ENCODE measurements at places on chromosomes 4 and X. TPM values are rescaled to one million over a fixed set of nuclear protein-coding genes. Genes with fewer than 3 reads are reported as not detected.

Gene PDCL2
- total RNA-seq: not detected

Gene AMOT
- total RNA-seq: 16.1 TPM

Gene KLB
- 0.64 TPM for total RNA-seq

Gene MAGEA12
- total RNA-seq: not detected

Gene GYPE
- total RNA-seq: 0.18 TPM

Gene GCNA
- total RNA-seq: 1.2 TPM

Gene TLR3
- 29.0 TPM for total RNA-seq

Gene SLC16A2
- 0.70 TPM for total RNA-seq

Gene GAB3
- 1.2 TPM for total RNA-seq

Gene SYTL4
- total RNA-seq: 52.5 TPM

- DNase-seq: no peak
Observed at GRCh38 chr4:100721490-100721889, 203.7 kb upstream of the EMCN start.

GRCh38 chr4:105135785-105136184 lies 10.9 kb upstream of the TET2 start:
- DNase-seq: no peak

GRCh38 chr4:92235731-92236130 lies 68.0 kb upstream of the GRID2 start:
- no peak for DNase-seq

DNA sequence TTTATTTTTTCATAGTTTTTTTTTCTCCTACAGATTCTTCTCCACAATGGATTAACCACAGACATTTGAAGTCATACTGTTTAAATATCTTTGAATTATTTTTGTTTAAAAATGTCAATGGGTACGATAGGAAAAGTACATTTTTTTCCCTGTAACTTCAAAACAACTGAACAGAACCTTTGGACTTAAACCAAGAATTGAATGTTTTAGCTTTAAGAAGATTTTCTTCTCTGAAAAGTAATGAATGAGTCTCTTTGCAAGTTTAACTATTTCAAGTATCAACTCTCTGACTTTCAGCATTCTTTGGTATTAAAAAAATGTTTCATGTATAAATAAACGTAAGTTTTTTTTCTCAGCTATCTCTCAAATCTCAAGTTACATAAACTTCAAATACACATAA lies 364.3 kb downstream of the FBXO8 start:
- no peak for DNase-seq

DNA sequence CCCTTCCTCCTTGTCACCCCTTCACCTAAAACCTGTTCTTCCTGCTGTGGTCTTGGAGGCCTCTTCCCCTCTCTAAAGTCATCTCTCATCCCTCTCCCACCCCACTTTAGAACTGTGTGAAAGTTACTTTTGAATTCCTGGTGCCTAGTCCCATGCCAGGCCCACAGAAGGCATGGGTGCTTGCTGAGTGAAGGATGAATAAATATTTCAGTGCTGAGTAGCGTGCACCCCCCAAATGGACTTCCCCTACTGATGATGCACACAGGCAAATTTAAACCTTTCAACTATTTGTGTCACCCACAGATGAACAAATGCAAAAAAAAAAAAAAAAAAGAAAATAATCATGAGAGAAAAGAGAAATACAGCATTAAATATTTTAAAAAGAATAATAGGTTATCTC lies 19.8 kb downstream of the PSMD10 start:
- DNase-seq: no peak

DNA sequence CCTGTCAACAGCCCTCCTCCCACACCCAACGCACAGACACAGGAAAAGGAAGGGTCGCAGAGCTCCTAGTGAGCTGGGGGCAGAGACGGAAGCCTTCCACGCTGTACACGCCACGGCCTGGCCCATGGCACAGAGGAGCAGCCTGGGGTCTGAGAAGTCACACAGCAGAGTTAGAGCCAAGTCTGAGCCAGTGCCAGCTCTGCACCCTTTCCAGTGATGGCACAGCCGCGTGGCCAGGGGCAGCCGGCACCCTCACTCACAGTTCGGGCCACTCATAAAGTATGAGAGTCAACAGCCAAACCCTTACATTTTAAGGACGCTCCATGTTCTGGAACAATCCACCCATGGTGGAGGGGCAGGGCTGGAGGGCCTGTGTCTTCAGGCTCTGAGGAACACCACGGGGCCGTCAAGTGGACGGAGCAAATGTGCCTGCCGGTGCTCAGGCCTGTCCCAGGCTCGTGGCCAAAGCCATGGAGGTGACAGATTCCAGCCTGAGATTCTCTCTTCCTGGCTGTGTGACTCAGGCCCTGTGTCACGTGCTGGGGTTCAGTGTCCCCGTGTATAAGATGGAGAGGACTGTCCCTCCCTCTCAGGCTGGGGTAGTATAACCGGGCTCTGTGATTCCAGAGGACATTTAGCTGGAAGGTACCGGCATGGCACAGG lies 91.2 kb downstream of the ABLIM2 start:
- DNase-seq: no peak

GRCh38 chr4:82866706-82867385 lies 24.1 kb downstream of the SEC31A start:
- DNase-seq: no peak

DNA sequence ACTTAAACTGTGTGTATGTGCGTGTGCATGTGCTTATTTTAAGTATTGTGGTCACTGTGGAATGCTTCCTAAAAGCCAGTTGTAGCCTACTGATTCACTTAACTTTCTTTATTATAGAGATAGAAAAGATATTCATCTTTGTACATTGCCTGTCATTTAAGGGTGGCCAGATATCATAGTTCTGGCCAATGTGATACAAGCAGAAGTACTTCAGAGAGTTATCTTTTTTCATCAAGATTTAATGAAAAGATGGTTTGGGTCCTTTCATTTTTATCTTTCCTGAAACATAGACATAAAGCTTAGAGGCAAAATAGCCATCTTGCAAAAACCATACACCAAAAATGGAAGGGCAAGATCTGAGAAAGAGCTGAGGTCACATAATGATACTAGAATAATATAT lies 744.7 kb upstream of the ADGRL3 start:
- no peak for DNase-seq

DNA sequence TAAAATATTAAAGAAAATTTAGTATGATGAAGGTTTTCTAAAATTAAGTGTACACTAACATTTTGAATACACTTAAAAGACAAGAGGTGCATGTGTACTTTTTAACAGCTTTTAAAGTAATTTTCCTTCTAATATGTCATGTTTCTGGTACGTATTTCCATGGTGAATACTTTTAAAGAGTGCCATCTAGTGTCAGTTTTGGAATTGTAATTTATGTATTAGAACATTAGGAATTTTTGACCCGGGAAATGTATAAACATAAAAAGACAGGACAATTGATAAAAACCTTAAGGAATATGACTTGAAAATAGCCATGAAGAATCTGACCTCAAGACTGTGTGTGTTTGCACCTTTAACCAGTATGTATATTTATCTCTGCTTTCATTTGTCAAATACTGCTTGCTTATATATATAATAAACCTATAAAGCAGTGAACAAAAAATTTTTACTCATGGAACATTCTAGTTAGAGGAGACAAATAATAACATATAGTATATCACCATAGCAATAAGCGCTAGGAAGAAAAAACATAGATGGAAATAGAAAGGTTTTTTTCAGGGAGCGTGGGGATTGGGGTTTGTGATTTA lies 7.2 kb downstream of the GSTCD start:
- DNase-seq: no peak

DNA sequence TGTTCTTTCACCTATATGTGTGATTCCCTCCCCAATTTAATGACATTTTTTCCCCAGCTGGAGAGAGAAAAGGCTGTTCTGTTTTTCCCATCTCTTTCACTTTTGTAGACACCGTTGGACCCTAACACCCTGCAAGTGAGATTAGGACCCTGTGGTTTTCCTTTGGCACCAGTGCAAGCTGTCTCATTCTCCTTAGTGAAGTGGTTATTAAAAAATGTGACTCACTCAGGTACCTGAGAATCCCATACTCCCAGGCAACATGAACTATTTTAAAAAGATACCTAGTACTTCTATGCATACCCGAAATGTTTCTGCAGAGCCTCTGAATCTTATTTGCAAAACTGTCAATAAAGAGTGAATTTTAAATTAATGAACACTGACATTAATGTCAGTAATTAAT lies 175.7 kb upstream of the TBC1D9 start:
- DNase-seq: no peak

DNA sequence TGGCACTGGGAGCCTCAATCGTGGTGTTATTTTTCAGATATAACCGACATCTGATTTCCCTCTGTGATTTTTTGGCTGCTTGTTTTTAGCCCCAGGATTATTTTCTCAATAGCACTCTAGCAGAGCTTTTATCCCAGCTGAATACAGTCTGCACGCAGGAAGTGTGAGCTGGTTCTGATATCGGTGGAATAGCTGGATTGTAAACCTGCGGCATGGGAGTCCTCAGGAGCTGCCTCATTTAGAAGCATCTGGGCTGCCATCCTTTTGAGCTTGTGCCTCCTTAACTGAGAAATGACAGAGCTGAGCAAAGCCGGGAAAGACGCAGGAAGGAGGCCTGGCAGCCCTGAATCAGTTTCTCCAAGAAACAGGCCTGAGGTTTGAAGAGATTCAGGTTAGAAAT lies 28.4 kb upstream of the GRPEL1 start:
- no peak for DNase-seq

DNA sequence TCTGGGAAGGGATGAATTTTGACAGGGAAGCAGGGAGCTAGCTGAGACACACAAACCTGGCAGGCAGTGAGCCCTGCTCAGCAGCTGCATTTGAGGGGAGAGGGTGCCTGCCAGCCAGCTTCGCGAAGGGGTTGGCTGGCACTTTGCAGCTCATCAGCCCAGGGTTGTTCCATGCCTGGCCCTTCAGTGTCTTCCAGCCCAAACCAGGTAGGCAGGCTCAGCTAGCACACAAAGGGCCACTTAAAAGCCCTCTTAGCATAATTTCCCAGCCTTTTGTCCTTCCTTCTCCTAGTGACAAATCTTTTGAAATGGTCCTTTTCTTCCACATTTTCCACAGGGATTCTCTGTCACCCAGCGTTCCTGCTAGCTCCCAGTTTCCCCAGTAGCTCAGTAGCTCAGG lies 4.3 kb upstream of the FRMPD3 start:
- DNase-seq: no peak

GRCh38 chr4:31557437-31557836 lies 837.3 kb downstream of the PCDH7 start:
- no peak for DNase-seq

GRCh38 chrX:20974326-20974725 lies 399.9 kb upstream of the CNKSR2 start:
- no peak for DNase-seq

DNA sequence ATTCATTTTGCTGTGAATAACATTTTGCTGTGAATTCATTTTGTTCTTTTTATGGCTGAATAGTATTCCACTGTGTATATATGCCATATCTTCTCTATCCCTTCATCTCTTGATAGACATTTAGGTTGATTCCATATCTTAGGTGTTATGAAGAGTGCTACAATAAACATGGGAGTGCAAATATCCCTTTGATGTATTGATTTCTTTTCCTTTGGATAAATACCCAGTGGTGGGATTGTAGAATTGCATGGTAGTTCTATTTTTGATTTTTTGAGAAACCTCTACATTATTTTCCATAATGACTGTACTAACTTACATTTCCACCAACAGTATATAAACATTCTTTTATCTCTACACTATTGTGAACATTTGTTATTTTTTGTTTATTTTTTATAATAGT lies 555.9 kb downstream of the PDHA2 start:
- DNase-seq: no peak

DNA sequence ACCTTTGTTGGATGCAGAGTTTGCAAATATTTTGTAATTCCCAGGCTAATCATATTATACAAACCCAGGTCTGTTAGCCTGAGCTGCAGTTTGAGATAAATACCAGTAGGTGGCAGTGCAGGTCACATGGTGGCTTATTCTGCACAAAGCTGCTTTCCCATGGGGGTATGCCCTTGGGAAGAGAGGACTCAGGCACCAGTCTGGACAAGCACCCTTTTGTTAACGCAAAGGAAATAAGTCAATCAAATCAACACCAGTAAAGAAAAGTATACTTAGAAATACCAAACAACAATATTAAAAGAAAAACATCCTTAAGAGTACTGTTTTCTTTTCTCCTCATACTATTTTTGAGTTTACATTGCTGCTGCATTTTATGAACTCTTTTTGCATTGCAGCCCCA lies 389.0 kb upstream of the ZFP42 start:
- no peak for DNase-seq

DNA sequence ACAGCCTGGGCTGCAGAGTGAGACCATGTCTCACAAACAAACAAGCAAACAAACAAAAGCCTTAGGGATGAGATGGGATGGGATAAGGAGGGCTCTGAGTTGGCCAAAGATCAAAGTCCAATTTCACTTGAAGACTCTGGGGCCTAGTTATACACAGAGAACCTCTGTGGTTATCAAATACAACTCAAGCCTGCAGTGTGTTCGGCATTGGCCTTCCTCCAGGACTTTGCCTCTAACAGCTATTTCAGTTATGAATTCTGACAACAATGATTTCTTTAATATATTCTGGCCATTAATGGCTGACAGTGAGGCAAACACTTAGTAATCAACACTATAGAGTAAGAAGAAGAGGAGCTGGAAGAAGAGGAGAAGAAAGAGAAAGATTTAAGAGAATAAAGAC lies 171.1 kb downstream of the PDGFRA start:
- DNase-seq: no peak

Measured in left colon (tissue), 2 donors.